ENCODE measurements at places on chromosomes 2 and 18.

DNA sequence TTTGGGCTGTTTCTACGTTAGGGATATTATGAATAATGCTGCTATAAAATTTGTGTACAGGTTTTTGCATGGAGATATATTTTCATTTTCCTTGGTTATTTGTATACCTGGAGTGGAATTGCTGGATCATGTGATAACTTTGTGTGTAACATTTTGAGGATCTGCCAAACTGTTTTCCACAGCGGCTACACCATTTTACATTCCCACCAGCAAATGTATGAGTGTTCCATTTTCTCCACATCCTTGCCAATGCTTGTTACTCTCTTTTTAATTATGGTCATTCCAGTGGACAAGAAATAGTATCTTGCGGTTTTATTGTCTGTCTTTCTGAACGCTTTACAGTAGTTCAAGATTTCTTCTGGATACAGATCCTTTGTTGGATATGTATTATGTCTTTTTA lies 13.6 kb downstream of the GORASP2 start:
- no peak for DNase-seq

DNA sequence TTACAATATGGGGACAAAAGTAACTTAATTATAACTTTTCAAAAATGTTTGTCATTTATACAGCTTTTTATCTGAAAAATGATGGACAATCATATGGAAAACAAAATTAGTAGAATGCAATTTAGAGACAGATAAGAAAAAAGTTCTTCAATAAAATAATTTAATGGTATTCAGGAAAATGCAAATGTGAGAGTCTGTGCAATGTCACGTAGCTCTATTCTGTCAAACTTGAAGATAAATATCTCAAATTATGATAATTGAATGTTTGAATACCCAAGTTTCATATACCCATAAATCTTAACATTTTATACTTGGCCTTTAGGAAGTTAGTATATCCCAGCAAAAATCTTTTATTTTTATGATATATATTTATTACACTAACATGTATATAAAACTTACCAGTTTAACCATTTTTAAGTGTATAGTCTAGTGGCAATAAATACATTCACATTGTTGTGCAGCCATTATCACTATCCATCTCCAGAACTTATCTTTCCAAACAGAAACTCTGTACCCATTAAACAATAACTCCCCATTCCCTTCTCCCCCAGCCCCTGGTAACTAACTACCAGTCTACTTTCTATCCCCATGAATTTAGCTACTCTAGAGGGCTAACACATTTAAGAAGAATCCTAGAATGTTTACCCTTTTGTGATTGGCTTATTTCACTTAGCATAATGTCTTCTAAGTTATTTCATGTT lies 311.5 kb downstream of the SOCS6 start:
- DNase-seq: no peak

DNA sequence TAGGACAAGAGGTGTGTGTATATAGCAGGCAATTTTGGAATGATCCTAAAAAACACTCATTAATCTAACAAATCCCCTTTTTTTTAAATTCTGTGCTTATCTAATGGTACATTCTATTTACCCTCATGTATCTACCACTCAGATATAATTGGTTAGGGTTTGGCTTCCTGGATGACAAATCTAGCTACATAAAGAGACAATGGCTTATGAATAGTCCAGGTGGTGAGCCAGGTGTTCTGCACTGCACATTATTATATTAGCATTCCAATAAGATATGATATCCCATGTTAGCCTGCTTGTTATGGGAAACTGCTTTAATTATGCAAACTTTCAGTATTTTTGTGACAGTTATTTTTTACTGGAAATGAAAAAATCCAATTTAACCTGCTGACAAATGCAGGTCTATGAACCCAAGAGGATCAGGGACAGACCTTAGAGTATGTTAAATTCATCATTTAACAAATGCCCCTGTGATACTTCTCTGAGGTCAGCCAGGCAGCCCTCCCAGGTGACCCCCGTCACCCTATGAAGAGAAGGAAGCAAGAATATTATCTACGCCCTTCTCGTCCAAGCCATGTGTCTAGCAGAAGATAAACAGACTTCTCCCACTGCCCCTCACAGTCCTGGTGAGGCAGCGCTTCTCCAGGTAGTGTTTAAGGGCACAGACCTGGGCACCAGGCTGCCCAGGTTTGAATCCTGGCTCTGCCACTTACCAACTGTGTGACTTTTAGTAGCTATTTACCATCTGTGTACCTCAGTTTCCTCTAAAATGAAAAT lies 83.0 kb downstream of the ADD2 start:
- DNase-seq: no peak

GRCh38 chr2:239204876-239205468 lies 195.8 kb downstream of the HDAC4 start:
- DNase-seq: no peak

DNA sequence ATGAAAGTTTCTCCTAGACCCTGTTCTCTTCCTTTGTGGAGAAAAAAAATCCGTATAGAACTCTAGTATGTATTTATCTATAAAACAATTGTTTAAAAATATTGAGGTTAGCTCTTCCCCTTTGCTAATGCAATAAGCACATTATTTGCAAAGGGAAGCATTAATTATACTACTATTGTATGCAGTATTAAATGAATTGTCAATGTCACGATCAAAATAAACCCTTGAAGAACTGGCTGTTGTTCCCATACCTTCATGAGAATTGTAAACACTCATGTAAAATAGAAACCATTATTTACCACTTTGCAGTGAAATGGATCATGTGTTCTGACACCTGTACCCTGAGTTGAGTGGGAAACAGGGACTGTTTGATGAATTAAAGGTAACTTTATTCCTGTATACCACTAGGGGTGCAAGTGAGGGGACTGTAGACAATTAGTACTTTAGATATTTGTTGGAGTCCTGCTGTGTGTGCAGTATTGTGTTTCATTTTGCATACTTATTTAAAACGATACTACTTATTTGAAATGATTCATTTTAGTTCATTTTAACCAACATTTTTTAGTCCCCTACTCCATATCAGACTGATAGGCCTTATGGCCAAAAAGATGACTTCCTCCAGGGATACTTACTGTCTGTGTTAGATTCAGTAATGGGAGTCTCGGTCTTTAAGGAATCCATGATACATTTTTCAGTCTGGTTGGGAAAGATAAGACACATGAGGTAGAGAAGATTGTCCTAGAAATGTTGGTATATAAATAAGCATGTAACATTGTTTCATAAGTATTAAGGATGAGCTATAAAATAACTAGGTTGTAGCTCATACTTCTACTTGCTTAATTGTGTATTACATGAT lies 7.9 kb downstream of the PKP4 start:
- DNase-seq: no peak

DNA sequence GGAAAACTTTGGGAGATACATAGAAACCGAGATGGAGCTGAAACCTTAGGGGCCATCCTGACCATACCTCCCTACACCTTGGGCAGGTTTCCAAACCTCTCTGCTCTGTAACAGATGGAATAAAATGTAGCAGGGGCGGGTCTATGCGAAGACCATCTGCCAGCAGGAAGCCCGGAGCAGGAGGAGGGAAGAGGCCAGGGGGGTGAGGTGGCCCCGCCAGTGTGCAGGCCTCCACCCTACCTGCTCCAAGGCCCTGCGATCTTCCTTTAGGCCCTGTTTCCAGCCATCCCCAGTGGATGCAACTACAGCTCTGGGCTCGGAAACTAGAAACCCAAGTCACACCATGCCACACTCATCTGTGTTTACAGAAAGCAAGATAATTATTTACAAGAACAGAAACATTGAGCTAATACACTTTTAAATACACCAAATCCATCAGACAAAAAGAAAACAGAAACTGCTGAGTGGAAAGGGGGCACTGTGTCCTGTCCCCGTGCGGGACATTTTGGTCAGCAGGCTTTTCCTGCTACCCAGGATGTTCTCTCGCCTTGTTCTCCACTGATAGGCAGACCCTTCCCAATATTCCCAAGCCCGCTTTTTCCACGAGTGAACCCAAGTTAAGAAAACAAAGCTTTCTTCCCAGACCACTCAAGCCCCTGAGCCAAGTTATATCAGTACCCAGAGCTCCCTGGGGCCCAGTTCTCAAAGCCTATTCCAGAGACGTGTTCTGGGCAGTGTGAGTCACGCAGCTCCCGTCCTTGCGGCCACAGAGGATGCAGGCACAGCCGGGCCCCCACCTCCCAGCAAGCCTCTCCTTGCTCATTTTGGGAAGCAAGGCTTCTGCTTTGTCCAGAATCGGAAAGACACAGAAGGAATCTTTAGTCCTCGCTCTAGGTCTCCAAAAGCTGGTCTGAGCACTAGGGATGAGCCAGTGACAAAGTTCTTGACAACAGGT lies 17.3 kb downstream of the CIB4 start:
- DNase-seq: peak; percentile 35

GRCh38 chr18:30944773-30945417 lies 97.6 kb downstream of the DSC3 start:
- DNase-seq: no peak

- no peak for DNase-seq
Measured at GRCh38 chr2:64462940-64463700, 9.2 kb downstream of the LGALSL start.

DNA sequence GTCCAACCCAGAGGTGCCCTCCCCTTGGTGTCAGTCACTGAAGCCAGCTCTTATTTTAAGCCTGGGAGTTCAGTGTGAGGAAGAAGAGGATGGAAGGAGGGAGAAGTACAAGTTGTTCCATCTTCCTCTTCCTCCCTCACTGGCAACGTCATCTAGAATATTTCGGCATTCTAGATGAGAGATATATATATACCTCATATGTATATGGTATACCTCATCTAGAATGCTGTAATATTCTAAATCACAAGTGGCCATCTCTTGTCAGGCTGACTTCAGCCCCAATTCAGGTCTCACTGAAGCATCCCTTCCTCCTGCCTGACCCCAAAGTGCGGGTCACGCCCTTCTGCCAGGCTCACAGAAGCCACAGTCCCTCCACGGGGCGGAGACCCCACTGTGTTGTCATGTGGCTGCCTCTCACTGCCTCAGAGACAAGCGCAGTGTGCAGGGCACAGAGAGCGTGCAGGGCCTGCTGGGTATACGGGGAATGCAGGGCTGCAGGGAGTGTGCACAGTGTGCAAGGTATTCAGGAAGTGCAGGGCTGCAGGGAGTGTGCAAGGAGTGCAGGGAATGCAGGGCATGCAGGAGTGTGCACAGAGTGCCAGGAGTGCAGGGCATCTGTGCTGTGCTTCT lies 32.8 kb upstream of the B3GNT7 start:
- DNase-seq: no peak

DNA sequence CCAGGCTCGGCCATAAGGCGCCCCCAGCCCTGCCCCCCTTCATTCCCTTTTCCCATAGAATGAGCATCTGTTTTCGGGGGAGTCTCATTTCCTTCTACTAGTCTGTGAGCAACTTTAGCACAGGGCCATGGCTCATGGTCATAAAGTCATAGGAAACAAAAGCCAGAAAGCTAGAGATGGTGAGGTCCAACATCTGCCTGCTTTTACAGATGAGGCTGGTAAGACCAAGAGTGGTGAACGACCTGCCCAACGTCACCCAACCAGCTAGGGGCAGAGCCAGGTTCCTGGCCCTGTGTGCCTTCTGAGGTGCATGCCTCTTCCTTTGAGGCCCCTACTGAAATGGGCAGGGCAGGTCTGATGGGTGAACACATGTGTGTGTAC lies 212.7 kb downstream of the DYSF start:
- no peak for DNase-seq

DNA sequence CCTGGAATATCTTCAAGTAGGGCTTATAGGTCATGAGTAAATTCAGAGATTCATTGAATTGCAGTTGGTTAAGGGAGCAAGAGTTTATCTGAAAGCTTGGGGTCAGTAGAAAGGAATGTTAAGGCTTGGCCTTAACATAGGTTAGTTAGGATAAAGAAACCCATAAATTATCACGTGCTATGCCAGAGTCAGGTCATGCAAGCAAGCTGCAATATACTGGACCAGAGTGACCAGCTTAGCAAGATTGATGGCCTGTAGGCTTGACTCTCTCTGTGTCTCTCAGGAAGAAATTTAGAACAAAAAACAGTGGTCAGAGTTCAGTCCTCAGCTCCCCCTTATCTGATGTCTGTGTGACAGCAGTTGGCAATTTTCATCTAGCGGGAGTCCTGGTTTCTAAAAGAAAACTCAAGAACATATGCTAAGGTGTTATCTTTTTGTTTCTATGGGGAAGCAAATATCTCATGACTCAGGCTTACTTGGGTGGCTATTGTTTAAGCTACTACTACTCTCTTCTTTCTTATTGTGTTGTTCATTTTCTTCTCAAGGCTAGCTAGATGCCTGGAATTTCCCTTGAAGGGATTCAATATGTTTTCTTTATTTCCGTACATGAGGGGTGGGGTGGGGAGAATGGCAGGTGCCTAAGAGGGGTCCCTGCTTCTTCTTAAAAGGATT lies 28.7 kb upstream of the MARCO start:
- peak; percentile 16 for DNase-seq

GRCh38 chr2:37544591-37545031 lies 126.8 kb downstream of the CDC42EP3 start:
- no peak for DNase-seq

GRCh38 chr2:156437272-156437930 lies 1.2 kb downstream of the GPD2 start:
- no peak for DNase-seq

GRCh38 chr18:6885992-6886796 lies 156.7 kb downstream of the ARHGAP28 start:
- DNase-seq: peak; percentile 50

DNA sequence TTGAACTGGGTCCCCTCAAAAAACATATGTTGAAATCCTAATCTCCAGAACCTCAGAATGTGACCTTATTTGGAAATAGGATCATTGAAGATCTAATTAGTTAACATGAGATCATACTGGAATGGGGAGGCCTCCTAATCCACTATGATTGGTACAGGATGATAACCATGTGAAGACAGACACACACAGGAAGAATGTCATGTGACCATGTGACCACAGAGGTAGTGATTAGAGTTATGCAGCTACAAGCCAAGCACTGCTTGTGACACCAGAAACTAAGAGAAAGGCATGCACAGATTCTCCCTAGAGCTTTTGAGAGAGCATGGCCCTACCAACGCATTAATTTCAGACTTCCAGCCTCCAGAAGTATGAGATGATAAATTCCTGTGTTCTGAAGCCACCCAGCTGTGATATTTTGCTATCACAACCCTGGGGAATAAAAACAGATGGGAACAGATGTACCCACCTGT lies 47.0 kb upstream of the TGIF1 start:
- no peak for DNase-seq

DNA sequence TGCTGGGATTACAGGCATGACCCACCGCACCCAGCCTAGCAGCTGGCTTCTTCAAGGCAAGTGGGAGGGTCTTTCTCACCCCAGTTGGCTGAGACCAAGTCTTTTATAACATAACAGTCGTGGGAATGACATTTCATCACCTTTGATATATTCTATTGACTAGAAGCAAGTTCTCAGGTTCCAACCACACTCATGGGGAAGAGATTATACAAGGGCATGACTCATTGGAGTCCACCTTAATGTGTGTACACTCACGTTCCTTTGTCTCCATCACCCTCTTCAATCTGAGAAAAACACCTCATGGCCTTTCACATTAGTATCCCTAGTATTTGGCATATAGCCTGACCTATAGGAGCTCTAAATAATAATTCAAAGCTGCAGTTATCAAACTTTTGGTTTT lies 2.8 kb upstream of the BBS5 start:
- no peak for DNase-seq

- no peak for DNase-seq
Measured at GRCh38 chr2:29689666-29690065, 231.7 kb downstream of the ALK start.
